NCI-H2081 (cell line): ENCODE measurements at places on chromosomes 7 and 10.

- DNase-seq, result no peak
These were observed 54.5 kb upstream of the LBX1 start for GRCh38 chr10:101283762-101284100.

DNA sequence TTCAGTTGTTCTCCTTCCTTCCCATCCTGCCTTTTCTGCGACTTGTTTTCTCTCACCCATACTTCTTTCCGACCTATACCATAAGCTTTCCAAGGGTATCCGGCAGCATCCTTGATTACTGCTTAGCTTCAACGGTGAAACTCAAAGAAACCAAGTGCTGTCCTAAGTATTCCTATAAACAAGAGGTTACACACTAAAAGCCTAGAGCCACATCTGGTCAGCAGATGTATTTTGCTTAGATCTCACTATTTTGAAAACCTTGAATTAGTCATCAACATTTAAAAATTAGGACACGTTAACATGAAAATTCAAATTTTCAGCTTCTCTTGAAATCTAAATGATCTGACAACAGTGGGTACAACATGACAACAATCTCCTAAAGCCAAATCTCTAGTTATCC lies 20.0 kb downstream of the ARHGAP21 start:
- no peak for DNase-seq

- no peak for DNase-seq
These were observed 421.4 kb downstream of the GALNT17 start for GRCh38 chr7:71553306-71553705.

- no peak for DNase-seq
These were observed 77.3 kb downstream of the FAM13C start for GRCh38 chr10:59285073-59285472.
